ENCODE measurements at places on chromosomes 16 and 17.

- DNase-seq = no peak
Observed at GRCh38 chr16:77037696-77038347, 153.2 kb upstream of the MON1B start.

DNA sequence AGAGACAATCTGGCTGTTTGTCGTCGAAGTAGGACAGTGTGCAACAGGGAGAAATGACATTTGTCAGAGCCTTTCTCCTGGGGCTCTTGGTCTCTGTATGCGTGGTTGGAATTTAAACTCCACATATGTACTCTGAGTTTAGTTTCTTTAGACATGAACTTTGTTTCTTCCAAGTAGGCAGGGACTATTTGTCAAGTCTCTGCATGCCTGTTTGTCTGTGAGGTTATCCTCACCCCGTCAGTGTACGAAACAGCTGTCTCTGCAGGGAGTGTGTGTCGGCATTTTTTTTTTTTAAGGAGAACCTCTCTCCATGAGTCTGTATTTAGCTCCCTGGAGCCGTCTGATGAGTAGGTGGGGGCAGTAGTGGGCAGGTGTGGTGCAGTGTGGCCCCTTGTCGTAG lies 29.7 kb downstream of the NDEL1 start:
- no peak for DNase-seq

- peak; percentile 79 for DNase-seq
Observed at GRCh38 chr17:50865060-50865867, 890 bp downstream of the TOB1 start.

- no peak for DNase-seq
Observed at GRCh38 chr17:7560172-7561027, 1.3 kb upstream of the SENP3 start.

DNA sequence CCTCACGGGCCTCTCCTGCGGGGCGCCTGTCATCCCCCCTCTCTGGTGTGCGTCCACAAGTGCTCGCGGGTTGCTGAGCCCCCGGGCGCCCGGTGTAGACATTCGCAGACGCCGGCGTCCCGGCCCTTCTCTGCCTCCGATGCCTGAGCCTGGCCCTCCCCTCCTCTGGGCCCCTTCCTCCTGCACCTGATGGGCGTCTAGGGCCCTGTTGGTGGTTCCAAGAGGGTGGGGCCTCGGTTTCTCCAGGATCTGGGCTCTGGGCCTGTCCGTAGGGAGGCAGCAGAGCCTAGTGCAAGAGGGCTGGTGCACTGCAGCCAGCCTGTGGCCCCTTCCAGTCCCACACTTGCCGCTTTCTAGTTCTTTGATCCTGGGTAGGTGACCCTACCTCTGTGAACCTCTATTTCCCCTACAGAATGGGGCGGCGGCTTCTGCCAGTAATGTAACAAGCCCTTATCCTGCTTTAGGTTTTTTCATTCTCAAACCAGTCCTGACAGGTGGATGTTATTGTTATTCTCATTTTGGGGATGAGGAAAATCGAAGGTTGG lies 623 bp downstream of the E4F1 start:
- DNase-seq = peak; percentile 51

DNA sequence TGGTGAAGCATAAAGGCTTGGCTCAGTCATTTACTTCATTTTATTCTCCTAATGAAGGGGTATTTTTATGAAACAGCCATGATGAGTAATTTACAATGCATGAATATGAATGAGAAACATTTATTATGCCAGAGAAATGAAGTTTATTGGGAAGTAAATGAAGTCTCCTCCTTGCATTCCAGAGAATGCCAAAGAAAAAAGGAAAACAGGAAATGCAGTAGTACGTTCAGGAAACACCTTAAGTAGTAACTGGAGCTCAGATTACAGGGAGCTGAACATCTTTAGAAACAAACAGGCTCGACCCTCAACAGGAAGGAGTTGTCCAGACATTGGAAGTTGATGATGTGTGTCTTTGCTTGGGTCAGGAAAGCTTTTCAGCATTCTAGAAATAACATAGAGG lies 4.6 kb downstream of the KRT34 start:
- no peak for DNase-seq

DNA sequence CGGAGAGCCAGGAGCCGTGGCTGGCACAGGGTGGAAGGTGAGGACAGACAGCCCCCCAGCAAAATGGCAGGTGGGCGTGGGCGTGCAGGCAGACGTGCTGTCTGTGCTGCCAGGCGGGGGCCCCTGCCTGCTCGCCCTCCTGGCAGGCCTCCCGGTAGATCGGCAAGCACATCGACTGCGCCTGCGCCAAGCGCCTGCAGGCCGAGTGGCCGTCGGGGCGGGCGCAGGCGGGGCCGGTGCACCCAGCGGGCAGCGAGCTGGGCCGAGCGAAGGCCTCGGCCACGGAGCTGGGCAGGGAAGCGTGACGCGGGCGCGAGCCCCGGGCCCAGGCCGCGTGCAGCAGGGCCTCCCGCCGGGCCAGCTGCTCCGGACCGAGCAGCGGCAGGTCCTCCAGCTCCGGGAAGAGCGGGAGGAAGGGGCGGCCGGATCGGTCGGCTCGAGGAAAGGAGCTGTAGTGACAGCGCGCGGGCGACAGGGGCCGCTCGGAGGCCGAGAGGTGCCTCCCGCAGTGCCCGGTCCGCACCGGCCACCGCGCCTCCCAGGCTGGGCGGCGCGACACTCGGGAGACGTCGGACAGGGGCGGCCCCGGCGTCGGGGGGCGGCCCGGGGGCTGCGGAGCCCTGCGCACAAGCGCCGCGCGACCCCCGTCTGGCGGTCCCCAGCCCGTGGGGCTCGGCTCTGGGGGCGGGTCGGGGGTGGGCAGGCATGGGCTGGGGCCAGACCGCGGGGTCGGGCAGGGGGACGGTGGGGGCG lies 16.9 kb downstream of the GRIN2C start:
- DNase-seq = peak; percentile 60
